ENCODE measurements at places on chromosomes 2 and 18.
A peak's percentile ranks its signal among the peaks of the same experiment; 100 is the strongest.

DNA sequence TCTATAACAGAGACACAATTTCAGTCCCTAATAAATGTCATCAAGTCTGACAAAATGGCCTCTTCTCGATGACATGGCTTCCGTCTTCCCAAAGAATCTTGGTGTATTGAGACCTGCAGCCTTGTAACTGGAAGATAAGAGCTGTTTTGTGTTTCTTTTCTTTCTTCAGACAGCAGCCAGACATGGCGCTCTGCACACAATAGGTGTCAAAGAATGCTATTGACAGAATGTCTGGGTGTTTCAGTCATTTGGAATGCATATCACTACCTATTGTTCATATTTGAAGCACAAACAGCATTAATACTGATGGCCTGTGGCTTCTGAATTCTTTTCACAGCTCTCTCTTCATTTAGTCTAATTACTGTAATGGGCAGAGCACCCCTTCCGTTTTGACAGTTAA is 344.8 kb downstream of the RPRM start:
- DNase-seq, result peak; percentile 48

GRCh38 chr18:51082571-51083267 is 52.7 kb downstream of the SMAD4 start:
- DNase-seq, result no peak

- no peak for DNase-seq
These were observed 60.8 kb downstream of the HS1BP3 start for GRCh38 chr2:20589975-20590703.

DNA sequence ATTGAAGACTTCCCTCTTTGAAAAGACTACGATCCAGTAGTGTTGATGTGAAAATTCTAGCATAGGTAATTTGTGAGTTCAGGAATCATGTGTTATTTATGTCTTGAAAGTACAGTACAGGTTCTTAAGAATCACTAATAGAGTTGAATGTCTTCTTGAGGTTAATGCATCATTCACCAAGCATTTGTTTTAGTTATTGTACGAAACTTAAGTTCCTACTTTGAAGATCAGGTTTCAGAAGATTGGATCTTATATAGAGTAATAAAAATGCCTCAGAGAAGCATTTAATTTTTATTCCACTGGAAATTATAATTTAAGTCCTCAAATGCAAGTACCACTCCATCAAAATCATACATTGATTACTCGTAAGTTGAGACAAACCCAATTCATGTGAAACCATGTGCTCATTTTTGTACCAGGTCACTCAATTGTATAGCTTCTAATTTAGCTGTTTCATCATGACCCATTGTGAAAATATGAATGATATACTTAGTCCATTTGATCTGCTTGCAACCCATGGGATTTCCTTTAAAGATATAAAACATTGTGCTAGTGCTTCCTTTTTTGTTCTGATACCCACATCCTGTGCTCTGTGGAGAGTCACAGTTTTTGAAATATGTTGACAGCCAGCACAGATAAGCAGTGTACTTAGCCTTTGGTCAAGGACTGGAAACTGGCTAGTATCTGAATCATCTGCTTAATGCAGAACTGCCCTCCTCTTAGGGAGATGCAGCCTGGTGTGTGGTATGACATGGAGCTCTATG is 22.5 kb upstream of the RAB27B start:
- no peak for DNase-seq

DNA sequence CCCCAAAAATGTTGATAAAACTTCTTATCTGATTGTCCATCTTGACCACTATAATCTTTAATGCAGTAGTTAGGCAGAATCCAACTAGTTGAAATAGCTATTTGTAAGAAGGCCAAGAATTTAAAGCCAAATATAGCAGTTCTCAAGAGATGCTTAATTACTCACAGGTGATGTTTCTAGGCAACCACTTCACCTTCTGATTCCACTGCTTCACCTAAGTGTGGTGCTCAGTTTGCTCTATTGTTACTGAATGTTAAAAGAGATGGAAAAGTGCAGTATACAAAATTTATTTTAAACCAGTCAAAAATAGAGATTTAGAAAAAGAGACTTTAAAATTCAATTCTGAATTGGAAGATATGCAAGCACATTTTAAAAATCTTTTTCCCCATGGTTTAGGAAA is 539.4 kb downstream of the ZNF804A start:
- DNase-seq, result no peak
